Testis (tissue), 5 donors: ENCODE measurements at places on chromosomes 2 and 18.
A peak's percentile ranks its signal among the peaks of the same experiment; 100 is the strongest.

GRCh38 chr2:235546436-235546835, 52.6 kb downstream of the AGAP1 start:
- H3K27ac ChIP-seq: no peak overlapping the region
- no peak overlapping the region for H3K4me3 ChIP-seq
- DNase-seq: no peak

GRCh38 chr2:147603876-147604275, 241.0 kb upstream of the ACVR2A start:
- H3K4me1 ChIP-seq: no peaks in the 10 kb centered on the region
- H3K4me3 ChIP-seq: no peak overlapping the region
- DNase-seq: no peak
- no peaks in the 10 kb centered on the region for H3K36me3 ChIP-seq
- no peaks in the 10 kb centered on the region for H3K27me3 ChIP-seq
- H3K27ac ChIP-seq: peak overlapping the region; percentile 41

GRCh38 chr2:239991689-239992314, 33.3 kb downstream of the NDUFA10 start:
- H3K4me1 ChIP-seq: no peaks in the 10 kb centered on the region
- no peaks in the 10 kb centered on the region for H3K36me3 ChIP-seq
- H3K27ac ChIP-seq: no peak overlapping the region
- DNase-seq: peak; percentile 49
- no peak overlapping the region for H3K4me3 ChIP-seq
- H3K27me3 ChIP-seq: no peaks in the 10 kb centered on the region

- H3K27me3 ChIP-seq: no peaks in the 10 kb centered on the region
- H3K4me1 ChIP-seq: peaks cover 8% of the 10 kb centered on the region
- no peaks in the 10 kb centered on the region for H3K36me3 ChIP-seq
Observed at GRCh38 chr2:217609952-217610351, 392.8 kb downstream of the TNS1 start.

DNA sequence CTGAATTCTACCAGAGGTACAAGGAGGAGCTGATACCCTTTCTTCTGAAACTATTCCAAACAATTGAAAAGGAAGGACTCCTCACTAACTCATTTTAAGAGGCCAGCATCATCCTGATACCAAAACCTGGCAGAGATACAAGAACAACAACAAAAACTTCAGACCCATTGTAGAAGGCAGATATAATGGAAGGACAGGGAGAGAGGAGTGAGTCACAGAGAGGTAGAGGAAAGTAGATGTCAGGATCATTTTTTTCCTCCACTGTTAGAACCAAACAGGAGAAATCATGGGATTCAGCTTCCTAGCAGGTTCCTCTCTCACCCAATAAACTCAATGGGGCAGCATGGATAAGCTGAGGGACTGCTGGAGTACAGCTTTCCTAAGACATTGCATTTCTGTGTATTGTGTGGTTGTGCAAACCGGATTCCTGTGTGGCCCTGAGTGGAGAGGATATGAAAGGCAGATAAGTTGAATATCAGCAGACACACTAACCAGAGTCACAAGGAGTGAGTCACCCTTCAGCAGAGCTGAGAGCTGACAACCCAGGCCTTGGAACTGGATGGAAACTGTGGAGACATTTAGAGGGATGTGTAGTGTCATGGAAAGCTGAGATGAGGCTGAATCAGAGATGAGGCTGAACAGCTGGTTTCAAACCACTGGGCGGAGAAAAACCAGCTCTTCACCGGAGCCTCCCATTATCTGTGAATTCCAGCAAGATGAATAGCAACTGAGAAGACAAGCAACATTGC, 60.9 kb upstream of the MMADHC start:
- H3K4me3 ChIP-seq: no peak overlapping the region
- DNase-seq: no peak
- H3K4me1 ChIP-seq: no peaks in the 10 kb centered on the region
- no peak overlapping the region for H3K27ac ChIP-seq
- H3K27me3 ChIP-seq: no peaks in the 10 kb centered on the region
- no peaks in the 10 kb centered on the region for H3K36me3 ChIP-seq

- DNase-seq: peak; percentile 20
- no peak overlapping the region for H3K4me3 ChIP-seq
- H3K4me1 ChIP-seq: no peaks in the 10 kb centered on the region
- H3K36me3 ChIP-seq: no peaks in the 10 kb centered on the region
- H3K27ac ChIP-seq: no peak overlapping the region
Observed at GRCh38 chr2:74982577-74982976, 24.1 kb downstream of the POLE4 start.

DNA sequence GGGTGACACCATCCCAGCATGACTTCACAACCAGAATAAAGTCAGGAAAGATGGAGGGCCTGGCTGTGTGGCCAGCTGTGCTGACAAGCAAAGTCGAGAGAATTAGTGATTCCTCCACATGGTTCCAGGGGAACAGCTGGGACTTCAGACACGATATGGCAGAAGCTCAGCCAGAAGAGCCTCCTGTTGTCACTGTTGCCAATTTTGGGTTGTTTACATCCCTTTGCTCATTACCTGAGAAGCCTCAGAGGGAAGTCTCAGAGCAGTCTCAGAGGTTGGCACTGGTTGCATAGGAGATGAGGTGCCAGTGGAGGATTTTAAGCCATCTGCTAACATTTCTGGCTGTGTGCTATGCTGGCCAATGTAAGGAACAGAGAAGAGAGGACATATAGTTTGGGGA, 16.0 kb downstream of the LINC00305 start:
- H3K36me3 ChIP-seq: no peaks in the 10 kb centered on the region
- no peaks in the 10 kb centered on the region for H3K4me1 ChIP-seq
- no peak overlapping the region for H3K4me3 ChIP-seq
- H3K27ac ChIP-seq: no peak overlapping the region

GRCh38 chr2:239302808-239303557, 97.8 kb downstream of the HDAC4 start:
- no peak overlapping the region for H3K27ac ChIP-seq
- H3K27me3 ChIP-seq: no peaks in the 10 kb centered on the region
- H3K36me3 ChIP-seq: no peaks in the 10 kb centered on the region
- no peak overlapping the region for H3K4me3 ChIP-seq

GRCh38 chr18:59729781-59730180, 32.6 kb upstream of the CCBE1 start:
- H3K27me3 ChIP-seq: no peaks in the 10 kb centered on the region
- H3K4me3 ChIP-seq: no peak overlapping the region
- no peaks in the 10 kb centered on the region for H3K4me1 ChIP-seq
- no peak overlapping the region for H3K27ac ChIP-seq
- DNase-seq: no peak
- H3K36me3 ChIP-seq: no peaks in the 10 kb centered on the region

DNA sequence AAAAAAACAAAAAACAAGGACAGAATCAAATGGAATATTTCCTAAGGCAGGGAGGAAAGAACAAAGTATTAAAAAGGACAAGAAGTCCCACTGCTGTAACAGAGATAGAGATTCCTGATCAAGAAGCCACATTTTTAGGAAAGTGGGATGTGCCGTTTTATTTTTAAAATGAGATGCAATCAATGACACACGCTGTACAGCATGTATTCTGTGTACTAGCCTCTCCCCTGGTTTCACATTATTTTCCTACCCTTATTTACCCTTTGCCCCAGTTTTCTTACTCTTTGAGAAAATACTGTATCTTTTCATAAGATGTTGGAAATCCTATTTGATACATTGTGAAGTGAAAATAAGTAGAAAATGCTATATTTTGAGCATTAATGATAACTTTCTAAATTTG, 45.8 kb downstream of the E2F6 start:
- peak overlapping the region; percentile 64 for H3K27ac ChIP-seq
- no peak overlapping the region for H3K4me3 ChIP-seq
- no peaks in the 10 kb centered on the region for H3K27me3 ChIP-seq
- H3K36me3 ChIP-seq: no peaks in the 10 kb centered on the region
- peaks cover 4% of the 10 kb centered on the region for H3K4me1 ChIP-seq

DNA sequence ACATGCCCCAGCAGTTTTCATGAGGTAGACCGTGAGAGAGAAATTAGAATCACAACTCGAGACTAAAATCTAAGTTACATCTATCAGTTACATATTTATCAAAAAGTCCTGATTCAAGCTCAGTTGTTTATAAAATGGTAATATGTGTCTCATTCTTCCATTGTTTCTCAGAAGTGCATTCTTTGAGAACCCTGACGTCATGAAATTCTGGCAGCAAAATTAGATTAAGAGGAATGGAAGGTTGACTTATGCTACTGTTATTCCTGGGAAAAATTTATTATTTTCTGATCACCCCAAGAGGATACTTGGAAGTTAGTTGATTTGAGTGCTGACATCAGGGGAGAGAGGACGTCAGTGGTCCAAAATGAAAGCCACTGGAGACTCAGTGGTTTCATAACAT, 1864.8 kb upstream of the LRRTM1 start:
- H3K36me3 ChIP-seq: no peaks in the 10 kb centered on the region
- no peaks in the 10 kb centered on the region for H3K4me1 ChIP-seq
- no peaks in the 10 kb centered on the region for H3K27me3 ChIP-seq
- DNase-seq: no peak

- no peaks in the 10 kb centered on the region for H3K36me3 ChIP-seq
- no peaks in the 10 kb centered on the region for H3K4me1 ChIP-seq
- H3K27me3 ChIP-seq: no peaks in the 10 kb centered on the region
- H3K27ac ChIP-seq: no peak overlapping the region
- H3K4me3 ChIP-seq: no peak overlapping the region
- no peak for DNase-seq
Observed at GRCh38 chr18:1691863-1692262, 787.2 kb downstream of the ADCYAP1 start.

- no peaks in the 10 kb centered on the region for H3K4me1 ChIP-seq
- no peak for DNase-seq
- no peak overlapping the region for H3K4me3 ChIP-seq
- H3K27ac ChIP-seq: no peak overlapping the region
Observed at GRCh38 chr18:67961701-67962440, 445.4 kb upstream of the DSEL start.

DNA sequence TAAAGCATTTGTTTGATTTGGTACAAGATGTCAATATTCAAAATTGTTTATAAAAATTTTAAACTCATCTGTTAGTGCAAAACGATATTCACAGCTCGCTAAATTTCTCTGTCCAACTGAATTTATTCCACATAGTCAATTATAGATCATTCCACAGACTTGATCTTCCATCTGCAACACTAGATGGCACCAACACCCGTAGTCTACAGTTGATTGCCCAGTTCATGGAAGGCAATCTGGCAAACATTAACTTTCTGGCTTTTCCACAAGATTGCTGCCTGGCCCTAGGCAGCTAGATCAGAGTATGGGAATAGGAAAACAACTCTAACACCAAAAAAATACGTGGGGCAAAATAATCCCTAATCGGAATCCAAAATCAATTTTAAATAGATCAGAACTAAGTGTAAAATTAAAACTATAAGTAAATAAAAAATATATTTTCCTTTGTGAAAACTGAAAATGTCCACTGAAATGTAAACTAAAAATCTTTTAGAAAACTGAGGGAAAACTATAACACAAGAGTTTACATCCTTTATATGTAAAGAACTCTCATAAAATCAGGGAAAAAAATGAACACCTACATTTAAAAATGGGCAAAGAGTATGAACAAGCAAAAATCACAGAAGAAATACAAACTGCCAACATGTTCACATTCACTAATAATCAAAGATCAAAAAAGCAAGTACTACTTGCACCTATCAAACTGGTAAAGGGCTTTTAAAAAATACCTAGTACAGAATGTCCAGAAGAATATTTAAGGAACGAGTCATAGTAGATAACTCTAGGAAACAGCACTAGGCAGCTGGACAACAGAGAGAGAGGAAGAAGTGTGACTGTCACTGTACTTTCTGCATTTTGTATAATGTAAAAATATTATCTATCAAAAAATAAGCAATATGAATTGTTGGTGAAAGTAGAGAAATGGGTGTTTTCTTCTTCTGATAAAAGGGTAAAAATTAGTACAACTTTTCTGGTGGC, 35.0 kb downstream of the RTN4 start:
- H3K4me3 ChIP-seq: no peak overlapping the region
- DNase-seq: peak; percentile 55
- no peak overlapping the region for H3K27ac ChIP-seq
- no peaks in the 10 kb centered on the region for H3K4me1 ChIP-seq

- no peaks in the 10 kb centered on the region for H3K4me1 ChIP-seq
- DNase-seq: no peak
- H3K36me3 ChIP-seq: peaks cover 2% of the 10 kb centered on the region
Observed at GRCh38 chr2:242056785-242057184, 187.3 kb downstream of the RTP5 start.

- no peaks in the 10 kb centered on the region for H3K36me3 ChIP-seq
- no peak overlapping the region for H3K27ac ChIP-seq
- DNase-seq: no peak
- H3K4me3 ChIP-seq: no peak overlapping the region
- H3K4me1 ChIP-seq: no peaks in the 10 kb centered on the region
Observed at GRCh38 chr2:44358503-44358902, 2.8 kb downstream of the PREPL start.

- no peak overlapping the region for H3K27ac ChIP-seq
- H3K4me3 ChIP-seq: no peak overlapping the region
- no peaks in the 10 kb centered on the region for H3K27me3 ChIP-seq
- no peak for DNase-seq
- no peaks in the 10 kb centered on the region for H3K4me1 ChIP-seq
Observed at GRCh38 chr2:68796295-68796905, 61.8 kb downstream of the ARHGAP25 start.

DNA sequence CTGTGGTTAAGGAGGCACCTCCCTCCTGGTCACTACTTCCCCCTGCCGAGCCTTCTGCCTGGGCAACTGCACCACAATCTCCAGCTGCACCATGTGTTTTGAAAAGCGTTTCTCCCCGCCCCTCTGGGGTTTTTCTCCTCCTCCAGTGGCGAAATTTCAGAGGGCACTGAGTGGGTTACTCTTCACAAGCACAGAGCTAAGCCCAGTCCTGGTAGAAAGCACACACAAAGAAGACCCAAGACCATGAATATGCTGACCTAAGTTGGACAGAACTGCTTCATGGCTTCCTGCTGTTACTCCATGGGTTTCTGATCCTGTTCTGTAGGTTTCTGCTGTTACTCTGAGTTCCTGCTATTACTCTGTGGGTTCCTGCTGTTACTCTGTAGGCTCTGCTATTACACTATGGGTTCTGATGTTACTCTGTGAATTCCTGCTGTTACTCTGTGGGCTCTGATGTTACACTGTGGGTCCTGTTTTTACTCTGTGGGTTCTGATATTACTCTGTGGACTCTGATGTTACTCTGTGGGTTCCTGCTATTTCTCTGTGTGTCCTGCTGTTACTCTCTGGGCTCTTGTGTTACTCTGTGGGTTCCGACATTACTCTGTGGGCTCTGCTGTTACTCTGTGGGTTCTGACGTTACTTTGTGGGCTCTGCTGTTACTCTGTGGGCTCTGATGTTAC, 216.6 kb downstream of the RTP5 start:
- no peak overlapping the region for H3K27ac ChIP-seq
- no peak for DNase-seq
- H3K4me1 ChIP-seq: no peaks in the 10 kb centered on the region
- no peaks in the 10 kb centered on the region for H3K27me3 ChIP-seq
- no peak overlapping the region for H3K4me3 ChIP-seq

- H3K4me1 ChIP-seq: no peaks in the 10 kb centered on the region
- H3K36me3 ChIP-seq: no peaks in the 10 kb centered on the region
- DNase-seq: no peak
- no peak overlapping the region for H3K4me3 ChIP-seq
- no peaks in the 10 kb centered on the region for H3K27me3 ChIP-seq
Observed at GRCh38 chr2:40352703-40353099, 99.2 kb downstream of the SLC8A1 start.
